Pancreas (tissue), 10 donors: ENCODE measurements at places on chromosomes 12 and 14.

DNA sequence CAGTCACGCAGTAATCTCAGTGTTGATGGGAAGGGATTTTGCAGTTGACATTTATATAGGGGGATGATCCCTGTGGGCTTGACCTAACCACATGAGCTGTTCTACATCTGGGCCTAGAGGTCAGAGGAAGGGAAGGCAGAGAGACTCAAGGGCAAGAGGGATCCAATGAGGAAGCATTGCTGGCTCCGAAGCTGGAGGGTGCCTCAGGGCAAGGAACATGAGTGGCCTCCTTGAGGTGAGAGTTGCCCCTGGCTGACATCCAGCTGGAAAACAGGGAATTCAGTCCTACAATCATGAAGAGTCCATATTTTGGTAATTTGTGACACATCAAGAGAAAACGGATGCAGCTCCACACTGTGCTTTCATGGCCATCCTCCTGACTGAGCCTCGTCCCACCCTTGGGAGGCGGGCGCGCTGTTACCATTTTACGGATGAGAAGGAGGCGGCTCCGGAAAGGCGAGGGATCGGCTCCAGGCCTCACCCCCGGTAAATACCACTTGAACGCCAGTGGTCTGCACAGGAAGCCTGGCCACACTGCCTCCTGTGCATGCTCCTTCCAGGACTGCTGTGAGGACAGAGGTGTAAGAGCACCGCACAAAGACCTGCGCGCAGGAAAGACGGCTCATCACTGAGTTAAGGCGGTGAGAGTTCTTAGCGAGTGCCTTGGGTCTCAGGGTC lies 18.5 kb upstream of the FKBP4 start:
- DNase-seq = no peak

DNA sequence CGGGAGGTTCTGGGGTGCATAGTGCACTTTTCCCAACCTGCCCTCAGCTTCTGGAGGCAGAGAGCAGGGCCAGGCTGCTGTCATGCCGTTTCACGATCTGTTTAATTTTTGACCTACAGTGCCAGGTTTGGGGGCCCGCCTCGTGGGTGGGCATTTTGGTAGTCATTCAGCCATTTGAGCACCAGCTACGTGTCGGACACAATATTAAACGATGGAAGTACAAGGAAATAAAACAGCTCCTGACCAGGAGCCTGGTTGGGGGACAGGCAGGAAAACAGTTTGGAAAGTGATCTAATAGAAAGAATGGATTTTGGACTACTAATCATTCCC lies 708 bp downstream of the FNTB start:
- no peak for DNase-seq

DNA sequence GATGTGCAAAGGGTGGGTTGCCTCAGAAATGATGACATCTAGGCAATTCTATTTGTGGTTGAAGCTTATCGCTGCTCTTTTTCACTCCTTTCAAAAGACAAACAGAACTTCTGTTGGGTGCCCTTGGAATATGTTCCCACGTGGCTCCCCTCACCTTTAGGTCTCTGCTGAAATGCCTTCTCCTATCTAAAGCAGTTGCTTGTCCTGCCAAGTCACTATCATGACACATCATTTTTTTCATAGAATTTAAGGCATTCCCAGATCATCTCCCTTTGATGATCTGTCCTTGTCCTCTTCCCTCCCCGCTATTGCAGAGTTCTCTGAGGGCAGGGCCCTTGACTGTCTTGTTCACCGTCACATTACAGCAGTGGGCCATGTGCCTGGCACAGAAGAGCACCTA lies 75.7 kb downstream of the PTPRB start:
- DNase-seq = no peak

DNA sequence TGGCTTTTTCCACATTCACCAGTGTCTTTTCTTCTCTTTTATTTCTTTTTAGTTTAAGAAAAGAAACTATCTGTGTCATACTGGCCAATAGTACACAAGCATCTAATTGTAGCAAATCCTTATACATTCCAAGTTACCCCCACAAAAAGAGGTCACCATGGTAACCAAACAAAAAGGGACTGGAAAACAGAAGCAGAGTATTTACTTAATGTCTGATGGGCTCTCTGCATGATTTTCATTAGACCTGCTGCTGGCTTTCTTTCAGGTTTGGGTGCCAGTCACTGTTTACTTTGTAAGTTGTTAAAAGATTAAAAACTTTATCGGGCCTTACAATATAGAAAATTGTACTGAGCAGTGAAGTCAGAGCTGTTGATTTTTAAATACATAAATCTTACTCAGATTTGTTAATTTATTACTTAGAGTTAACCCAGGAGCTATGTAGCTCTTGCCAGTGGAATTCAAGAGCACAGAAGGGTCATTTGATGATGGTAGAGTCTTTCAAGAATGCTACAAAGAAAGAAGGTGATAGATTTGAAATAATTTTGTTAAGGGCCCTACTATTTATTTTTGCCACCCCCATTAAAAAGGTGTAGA lies 123.9 kb downstream of the BRMS1L start:
- peak; percentile 22 for DNase-seq

DNA sequence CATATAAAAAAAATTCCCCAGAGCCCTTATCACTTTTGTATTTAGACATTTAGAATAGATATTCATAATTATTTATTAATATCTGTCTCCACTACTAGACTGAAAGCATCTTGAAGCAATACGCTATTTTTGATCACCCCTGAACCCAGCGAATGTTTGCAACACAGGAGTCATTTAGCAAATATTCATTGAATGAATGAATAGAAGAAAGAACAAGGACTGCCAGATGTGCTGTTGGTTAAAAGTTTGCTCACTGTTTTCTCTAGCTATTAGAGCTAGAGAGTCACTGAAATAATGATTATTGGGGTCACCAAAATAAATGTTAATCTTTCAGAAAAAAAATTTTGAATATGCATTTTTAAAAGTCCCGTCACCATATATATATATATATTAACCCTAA lies 174.3 kb downstream of the ACSS3 start:
- no peak for DNase-seq

- no peak for DNase-seq
These were observed 26.1 kb downstream of the KCTD10 start for GRCh38 chr12:109450980-109451379.

GRCh38 chr12:112409064-112409905 lies at the start of gene RPL6:
RPL6 (minus strand) TSS chr12:112409605; CDS start chr12:112408656, 949 bp downstream.
- DNase-seq = peak; percentile 79

GRCh38 chr12:79885911-79886490 lies 48.9 kb downstream of the PPP1R12A start:
- DNase-seq = no peak

DNA sequence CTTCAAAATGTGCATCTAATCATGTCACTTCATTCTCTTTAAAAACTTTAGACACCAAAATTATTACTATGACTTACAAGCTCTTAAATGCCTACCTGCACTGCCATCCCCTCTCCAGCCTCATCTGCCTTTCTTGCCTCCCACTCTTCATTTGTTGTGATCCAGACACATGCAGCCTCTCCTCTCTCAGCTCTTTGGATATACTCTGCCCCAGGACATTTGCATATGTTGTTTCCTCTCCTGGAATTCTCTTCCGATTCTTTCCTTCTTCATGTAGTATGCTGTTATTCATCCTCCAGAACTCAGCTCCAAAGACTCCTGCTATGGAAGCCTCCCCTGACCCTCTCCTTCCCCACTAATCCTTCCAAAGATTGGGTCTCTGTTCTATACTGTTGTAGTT lies 197.6 kb downstream of the ANO4 start:
- DNase-seq = no peak

DNA sequence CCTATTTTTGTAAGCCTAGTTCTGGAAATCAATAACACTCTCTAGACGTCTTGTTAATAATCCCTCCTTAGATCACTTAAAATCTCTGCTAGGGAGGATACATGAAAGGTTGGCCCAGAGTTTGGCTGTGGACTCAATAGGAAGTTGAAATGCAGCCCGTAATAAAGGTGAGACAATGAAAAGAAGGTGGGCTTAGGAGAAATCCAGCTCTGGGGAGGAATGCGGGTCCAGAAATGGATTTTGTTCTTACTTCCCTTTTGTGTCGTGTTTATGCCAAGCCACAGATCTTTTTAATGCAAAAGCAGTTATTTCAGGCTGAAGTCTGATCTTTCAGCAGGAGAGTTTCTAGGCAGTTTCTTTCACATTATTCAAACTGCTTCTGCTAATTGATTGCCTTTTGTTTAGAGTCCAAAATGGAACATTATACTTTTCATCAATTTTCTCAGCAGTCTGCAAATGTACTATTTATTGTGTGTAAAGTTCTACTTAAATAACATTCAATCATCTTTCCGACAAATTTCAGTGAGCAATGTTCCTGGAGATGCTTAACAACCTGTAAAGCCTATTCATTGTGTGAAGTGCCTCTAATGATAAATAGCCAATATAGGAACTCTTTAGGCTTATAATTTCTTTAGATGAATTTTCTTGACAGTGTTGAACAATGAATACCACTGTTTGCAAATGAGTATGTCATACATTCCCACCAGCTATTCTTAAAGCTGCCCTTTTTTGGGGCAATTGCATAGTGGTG lies 252.9 kb upstream of the KRR1 start:
- no peak for DNase-seq

DNA sequence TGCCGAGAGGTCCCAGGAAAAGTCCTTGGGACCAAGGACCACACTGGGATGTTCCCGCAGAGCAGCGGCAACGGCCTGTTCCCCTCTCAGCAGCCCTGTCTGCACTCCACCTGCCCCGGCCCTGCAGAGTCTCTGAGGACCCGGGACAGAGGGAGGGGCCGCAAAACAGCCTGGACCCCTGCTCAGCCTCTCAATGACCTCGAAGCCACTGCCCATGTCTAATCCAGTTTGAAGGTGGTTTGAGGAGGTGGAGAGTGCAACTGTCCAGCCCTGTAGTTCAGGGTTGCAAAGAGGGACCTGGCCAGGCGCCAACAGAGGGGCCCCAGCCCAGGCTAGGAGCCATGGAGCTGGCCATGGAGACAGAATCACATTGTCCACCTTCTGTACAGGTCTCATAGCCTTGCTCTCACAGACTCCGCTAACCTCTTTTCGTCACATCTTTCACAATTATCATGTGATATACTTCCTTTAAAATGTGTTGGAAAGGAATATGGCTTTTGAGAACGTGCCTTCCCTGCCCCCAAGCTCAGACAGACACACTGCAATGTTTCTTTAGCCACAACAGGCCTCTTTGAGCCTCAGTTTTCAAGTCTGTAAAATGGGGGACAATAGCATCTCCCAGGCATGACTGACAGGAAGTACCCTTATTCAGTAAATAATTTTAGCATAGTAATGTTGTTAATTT lies 49.3 kb downstream of the ACTN1 start:
- DNase-seq = no peak

DNA sequence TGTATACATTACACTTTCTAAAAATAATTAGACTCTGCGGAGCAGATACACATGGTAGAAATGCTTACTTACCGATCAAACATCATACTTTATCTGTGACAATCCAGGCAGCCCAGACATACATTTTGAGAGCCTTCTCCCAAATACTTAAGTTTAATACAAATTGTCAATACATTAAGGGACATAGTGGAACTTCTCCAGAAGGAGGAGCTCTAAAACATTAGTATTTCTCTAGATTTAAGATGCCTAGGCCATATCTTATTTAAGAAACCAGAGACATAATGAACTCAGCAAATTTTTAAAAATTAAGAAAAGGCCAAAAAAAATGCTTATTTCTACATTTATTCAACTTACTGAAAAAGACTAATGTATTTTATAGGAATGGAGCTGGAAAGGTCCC lies 16.1 kb downstream of the ACSM4 start:
- DNase-seq = no peak

DNA sequence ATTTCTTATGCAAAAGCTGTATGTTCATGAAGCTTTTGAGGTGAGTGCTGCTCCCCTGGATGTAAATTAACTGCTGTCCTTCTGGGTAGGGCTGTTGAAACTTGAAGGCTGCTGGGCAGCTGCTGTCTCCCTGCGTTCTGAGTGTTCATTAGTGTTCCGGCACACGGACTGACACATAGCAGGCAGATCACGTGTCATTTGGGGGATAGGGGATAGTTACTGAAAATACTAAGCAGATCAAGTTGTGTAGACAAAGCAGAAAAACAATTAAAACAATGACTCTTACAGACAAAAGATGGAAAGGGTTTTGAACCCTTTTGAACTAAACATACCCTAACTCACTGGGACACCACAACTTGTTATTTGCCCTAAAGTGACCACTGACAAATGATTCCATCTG lies 82.5 kb downstream of the PRICKLE1 start:
- DNase-seq = no peak

DNA sequence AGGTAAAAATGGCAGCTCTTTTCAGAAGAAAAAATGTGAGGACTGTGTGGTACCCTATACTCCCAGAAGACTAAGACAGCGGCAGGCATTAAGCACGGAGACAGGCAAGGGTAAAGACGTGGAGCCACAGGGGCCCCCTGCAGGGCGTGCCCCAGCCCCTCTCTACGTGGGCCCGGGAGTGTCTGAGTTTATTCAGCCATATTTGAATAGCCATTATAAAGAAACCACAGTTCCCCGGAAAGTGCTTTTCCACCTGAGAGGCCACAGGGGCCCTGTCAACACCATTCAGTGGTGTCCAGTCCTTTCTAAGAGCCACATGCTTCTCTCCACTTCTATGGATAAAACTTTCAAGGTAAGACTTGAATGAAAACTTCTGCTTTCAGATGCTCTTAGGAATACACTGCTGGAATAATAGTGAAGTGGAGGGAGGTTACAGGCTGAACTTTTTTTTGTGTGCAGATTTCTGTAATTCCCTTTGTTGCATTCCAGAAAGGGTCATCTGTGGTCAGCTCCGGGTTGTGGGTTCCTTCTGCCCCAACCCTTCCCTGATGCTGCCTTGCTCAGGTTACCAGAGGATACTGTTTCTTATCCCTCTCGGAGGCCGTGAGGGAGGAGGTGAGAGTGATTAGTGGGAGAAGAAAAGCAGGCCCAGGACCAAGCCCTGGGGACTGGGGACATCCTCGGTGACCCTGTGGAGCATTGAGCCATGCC lies 58.4 kb downstream of the SLC25A47 start:
- no peak for DNase-seq

DNA sequence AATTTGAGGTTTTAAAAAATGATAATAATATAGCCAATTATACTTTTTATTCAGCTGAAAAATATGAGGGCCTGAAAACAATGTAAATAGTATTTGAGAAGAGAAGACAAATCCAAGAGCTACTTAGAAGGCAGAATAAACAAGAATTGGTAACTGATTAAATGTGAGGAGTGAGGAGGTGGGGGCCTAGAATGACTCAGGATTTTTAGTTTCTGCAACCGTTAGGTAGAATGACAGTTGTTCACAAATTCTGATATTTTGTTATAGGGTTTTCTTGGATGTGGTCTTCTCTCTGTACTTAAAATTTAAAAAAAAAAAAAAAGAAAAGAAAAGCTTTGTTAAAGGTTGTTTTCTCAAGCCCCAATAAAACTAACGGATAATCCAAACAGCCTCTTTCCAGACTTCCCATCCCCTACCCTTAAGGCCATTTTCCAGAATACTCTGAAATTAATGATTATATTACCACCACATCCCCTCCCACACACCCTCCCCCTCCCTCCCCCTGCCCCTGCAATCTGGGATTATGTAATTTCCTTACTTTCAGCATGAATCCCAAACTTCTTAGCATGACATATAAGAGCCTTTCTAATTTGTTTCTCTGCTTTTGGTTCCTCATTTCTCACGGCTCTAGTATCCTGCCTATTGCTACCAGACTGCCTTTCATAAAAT lies 50.4 kb downstream of the LRP6 start:
- no peak for DNase-seq
